ENCODE measurements at places on chromosomes 13 and 19.

GRCh38 chr19:57377498-57378146 is 12.0 kb upstream of the ZNF548 start:
- DNase-seq, result no peak

GRCh38 chr13:25901460-25902376 is 150.1 kb downstream of the SHISA2 start:
- DNase-seq, result peak; percentile 58

GRCh38 chr19:33628921-33629825 is 7.4 kb downstream of the CHST8 start:
- no peak for DNase-seq

DNA sequence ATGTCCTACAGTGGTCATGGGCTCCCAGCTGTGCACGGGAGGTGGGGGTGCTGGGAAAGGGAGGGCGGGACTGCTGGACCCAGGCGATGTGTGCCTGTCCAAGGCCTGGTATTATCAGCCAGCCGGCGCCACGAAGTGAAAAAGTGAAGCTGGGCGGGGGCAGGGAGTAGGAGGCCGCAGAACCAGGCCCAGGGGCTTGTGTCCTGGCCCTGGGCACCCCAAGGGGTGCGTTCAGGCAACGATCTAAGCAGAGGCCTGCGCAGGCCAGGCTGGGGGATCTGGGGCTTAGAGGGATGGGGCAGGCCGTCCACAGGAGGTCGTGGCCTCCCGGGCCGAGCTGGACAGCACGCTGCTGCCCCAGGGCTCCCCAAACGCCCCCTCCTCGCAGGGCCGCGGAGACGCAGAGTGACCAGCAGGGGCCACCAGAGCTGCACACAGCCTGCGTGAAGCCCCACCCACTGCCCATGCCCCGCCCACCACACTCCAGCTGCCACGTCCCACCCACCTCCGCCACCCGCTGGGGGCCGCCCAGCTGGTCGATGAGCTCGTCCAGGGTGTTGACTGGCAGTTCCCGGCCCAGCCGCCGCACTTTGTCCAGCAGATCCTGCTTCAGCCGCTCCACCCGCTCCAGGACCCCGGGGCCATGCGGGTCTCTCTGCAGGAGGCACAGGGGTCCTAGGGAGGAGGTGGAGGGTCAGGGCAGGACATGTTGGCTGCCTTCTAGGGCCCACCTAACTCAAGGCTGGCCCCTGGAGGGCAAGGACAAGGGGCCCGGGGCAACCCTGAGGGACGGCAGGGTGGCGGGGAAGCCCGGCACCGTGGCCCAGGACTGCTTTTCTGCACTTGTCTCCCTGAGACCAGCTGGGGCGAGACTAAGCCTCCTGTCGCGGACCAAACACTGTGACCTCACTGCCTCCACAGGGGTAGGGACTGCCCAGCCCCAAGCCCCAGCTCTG is 9.5 kb downstream of the GPX4 start:
- peak; percentile 90 for DNase-seq

DNA sequence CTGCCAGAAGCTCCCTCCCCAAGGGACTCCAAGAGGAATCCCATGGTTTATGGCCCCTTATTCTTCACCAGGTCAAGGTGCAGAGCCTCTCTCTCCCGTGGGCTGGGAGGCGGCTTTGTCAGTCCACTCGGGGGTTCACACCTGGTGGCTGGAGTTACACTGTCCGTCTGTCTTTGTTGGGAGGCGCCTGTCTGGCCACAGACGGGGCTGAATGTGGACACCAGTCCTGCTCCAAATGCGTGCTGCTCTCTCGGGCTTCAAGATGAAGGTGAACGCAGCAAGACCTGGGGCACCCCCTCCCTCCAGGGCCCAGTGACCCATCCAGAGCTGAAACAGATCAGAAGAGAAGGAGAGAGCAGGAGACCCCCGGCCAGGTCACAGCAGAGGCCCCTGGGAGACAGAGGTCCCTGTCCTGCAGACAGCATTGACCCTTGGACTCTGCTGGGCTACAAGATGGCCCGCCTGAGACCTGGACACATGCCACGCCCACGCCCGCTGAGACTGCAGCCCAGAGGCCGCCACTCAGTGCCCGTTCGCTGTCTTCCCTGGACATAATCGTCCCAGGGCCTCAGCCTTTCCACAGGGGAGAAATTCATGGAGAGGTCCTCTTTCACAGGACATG is 29.9 kb upstream of the TUBGCP3 start:
- no peak for DNase-seq

DNA sequence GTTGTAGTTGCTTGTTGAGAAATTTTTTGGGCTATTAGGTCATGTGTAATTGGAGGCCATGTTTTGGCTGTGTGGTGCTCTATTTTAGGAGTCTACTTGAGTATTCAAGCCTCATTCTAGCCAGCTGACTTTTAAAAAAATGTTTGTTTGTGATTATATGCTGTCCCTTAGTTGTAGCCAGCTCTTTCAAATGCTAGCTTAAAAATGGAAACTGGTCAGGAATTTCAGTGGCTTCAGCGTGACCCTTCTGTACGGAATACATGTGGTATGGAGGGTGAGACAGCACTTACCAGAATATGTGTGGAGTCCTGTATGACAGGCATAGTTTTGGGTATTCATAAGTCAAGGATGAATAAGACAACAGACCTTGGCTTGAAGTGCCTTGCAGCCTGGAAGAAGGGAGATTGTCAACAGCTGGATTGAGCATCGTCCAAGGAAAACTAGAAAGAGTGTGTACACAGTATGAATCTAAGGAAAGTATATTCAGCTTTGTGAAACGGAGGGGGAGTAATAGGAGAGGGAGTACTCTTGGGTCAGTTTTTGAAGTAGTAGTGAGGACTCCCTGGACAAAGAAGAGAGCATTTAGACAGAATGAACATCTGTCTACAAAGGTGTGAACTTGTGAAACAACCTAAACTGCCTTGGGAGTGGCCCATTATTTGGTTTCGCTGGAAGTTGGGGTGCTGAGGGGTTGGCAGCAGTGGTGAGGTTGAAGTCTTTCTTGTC is 20.0 kb upstream of the WTIP start:
- no peak for DNase-seq

DNA sequence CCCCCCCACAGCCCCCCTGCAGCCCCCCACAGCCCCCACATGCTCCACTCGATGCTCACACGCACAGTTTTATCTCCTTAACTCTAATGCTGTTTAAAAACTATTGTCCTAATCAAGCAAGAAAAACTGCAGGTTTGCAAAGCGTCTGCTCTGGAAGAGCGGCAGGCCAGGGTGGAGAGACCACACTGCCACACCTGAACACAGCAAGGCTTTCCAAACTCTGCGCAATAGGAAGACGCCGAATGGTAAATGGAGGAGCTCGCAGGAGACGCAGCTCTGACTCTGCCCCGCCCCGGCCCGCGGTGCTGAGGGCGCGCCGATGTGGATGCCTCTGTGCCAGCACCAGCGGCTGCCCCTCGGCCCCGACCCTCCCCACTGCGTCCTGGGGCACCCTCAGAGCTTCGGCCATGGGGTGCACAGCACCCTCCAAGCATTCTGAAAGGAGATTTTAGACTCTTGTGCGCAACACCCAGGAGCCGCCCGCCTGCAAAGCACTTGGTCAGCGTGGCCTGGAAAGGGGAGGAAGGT is 32.4 kb downstream of the RASA3 start:
- DNase-seq, result no peak

DNA sequence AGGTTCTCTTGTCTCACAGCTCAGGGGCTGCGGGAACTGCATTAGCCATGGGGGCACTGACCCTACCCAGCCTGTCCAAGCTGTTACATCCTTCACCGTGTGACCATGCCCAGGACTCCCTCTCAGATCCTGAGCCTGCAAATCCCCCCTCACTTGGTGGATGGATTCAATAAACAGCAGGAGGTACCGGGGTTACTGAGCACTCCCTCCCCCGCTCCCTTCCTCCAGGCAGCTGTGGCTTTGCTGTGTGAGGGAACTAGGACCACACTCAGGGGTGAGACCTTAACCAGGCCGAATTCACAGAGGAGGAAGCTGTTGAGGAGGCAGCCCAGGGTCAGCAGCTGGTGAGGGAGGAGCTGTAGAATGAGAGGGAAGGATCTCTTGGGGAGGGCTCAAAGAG is 27.0 kb upstream of the CEACAM1 start:
- no peak for DNase-seq

DNA sequence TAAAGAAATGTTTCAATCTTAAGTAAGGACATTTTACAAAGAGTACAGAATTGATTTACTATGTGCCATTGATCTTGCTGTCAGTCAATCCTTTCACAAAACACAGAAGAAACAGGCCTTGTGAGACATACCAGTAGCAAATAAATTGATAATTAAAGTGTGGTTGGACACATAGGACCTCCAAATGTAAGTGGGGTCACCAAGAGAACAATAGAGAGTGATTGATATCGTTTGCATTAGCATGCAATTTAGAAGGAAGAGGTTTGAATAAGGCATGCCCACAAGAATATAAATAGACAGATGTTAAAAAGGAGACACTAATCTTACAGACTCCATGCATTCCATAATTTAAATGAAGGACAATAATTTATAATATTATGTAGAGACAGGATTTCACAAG is 1628.3 kb downstream of the PCDH9 start:
- DNase-seq, result no peak

DNA sequence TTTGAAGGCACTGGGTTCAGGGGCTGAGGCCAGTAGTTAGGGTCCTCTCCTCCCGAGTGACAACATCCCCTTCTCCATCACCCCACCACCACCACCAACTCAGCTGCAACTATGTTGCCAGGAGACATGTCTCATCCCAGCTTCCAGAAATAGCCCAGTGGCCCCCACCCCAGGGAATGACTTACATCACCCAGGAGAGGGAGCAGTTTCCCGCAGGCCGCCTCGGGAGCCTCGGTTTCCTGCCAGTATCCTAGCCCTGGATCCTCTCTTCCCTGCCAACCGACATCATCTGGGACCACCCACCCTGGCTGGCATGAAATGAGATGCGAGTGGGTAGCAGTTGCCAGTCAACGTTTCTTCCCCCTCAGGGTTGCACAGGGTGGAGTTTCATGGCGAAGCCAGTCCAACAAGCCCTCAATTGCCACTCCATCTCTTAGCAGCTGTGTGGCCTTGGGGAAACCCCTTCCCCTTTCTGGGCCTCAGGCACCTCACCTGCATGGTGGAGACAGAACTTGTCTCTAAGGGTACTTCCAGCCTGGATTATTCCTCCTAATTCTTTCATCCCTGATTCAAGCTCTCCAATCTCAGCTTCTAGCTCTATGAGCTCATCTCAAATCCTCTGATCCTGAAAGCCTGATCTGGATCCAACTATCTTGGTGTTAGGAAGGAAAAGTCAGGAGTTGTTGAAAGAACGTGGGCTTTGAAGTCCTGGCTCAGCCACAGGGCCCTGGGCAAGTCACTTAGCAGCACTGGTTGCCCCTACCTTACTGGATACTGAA is 3.9 kb upstream of the GSK3A start:
- DNase-seq, result no peak

GRCh38 chr19:27736225-27736624 is 1476.7 kb downstream of the UQCRFS1 start:
- DNase-seq, result no peak

DNA sequence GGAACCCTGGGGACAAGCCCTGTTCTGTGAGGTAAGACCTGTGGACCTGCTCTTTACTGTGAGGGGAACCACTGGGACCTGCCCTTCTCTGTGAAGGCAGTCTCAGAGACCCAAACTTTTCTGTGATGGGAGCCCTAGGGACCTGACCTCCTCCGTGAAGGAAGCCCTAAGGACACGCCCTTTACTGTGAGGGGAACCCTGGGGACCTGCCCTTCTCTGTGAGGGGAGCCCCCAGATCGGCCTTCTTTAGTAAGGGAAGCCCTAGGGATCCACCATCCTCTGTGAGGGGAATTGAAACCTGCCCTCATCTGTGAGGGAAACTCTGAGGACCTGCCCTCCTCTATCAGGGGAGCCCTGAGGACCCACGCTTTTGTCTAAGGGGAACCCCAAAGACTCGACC is 343.5 kb downstream of the UQCRFS1 start:
- DNase-seq, result no peak

GRCh38 chr19:4172861-4173473 is 9.4 kb downstream of the SIRT6 start:
- DNase-seq, result peak; percentile 79

- peak; percentile 77 for DNase-seq
These were observed 9.3 kb downstream of the MPND start for GRCh38 chr19:4352701-4353121.

DNA sequence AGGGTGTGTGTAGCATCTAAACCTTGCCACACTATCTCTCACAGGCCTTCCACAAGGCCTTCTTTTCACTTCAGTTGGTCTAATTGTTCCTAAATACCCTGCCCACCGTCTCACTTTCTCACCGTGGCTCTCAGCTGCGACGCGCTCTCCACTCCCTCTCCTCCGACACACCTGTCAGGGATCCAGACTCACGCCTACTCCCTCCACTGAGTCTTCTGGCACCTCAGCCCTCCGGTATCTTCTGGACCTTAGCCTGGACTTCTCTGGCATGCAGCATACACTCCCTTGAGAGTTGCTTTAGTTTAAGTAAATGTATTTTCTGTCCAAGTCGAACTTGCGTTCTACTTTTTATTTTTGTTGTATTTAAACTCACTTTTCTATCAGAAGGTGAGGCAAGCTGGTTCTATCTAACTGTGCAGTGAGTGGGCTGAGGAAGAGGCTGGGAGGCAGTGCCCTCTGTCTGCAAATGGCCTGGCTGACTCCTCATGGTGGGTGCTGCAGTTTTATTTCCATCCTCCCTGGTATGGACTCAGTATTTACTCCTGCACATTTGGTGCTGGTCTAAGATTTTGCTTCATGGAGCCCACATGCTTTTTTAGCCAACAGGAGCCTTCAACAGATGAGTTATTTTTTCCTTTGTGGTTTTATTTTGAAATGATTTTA is 28.5 kb upstream of the ARGLU1 start:
- DNase-seq, result no peak

DNA sequence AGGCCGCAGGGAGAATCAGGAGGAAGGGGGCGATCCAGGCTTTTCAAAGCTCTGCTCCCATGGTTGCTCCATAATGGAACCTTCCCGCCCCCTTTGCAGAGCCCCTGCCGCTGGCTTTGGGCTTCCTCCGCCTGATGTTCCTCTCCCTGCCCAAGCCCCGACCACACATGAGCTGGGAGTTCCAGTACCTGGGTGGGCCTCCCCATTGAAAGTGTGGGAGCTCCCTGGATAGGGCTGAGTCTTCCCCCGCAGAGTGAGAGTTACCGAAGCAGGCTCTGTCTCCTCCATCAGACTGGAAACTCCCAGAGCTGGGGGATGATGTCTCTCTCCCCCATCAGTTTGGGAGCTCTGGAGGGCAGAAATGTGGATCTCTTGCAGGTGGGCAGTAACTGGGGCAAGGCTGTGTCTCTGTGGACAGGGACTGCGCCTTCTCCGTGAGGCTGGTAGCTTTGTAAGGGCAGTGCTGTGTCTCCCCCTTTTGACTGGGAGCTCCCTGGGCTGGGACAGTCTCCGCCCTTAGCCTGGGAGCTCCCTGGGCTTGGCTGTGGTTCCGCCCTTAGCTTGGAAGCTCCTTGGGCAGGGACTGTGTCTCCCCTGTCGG is 722 bp downstream of the DCAF15 start:
- DNase-seq, result peak; percentile 29

GRCh38 chr19:45045671-45046353 is 7.0 kb downstream of the CLASRP start:
- DNase-seq, result no peak

All from activated CD8-positive, alpha-beta T cell treated with anti-CD3 and anti-CD28 coated beads, Interleukin-2, amount 10 ng/mL, durations not matched to agents 7 days and 5 days (primary cell).